ENCODE measurements at places on chromosomes 2 and 18.

GRCh38 chr2:197372592-197372991 lies 62.0 kb upstream of the ANKRD44 start:
- DNase-seq = no peak

DNA sequence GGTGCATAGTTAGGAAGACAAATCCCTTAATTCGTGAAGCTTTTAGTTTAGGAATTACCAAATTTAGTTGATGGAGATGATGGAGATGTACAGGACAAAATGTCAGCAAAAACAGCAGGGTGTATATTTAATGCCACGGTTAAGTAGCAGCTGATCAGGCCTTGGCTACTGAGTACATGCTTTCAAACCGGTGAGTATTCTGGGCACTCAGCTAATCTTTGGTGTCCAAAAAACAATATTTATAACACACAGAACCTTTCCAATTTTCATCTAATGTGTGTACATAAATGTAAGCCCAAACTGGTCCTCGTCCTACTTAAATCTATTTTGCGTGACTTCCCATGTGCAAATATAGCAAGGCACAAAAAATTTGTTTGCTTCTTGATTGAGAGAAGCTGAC lies 703.4 kb upstream of the LINC00305 start:
- no peak for DNase-seq

DNA sequence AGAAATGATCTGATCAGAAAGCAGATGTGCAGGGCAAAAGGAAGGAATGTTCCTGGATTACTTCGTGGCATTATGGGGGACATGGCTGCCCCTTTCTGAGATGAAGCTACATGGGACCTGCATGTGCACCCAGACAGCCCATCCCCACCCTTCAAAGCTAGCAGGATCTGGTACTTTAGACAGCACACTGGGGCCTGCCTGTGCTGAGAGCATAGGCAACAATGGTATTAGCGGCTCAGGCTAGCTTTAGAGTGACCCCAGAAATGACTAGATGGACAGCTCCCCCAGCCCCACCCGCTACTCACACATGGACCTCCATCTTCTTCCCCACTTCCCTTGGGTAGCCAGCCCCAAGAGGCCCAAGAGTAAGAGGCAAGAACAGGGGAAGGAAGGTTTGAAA lies 61.5 kb upstream of the NFE2L2 start:
- no peak for DNase-seq

- DNase-seq = no peak
Observed at GRCh38 chr18:24928301-24928878, 423.6 kb downstream of the ZNF521 start.

DNA sequence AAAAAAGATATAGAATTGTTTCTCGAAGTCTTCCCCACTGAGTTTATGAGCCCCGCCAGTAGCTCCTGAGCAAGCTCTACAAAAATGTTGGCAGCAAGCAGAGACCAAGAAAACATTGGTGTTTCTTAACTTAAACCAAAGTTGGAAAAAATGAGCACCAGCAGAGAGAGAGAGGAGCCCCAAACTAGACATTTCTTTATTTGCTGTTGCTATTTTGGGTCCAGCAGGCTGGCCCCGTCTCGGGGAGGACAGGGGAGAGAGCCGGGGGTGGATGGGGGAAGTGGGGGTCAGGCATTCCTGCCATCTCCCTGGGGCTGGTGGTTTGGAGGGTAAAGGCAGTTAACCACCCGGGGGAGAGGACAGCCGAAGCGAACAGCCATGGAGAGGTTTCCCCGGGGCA lies 113.0 kb downstream of the DYSF start:
- no peak for DNase-seq

- DNase-seq = no peak
Observed at GRCh38 chr2:177783835-177784744, 288.5 kb downstream of the PDE11A start.

DNA sequence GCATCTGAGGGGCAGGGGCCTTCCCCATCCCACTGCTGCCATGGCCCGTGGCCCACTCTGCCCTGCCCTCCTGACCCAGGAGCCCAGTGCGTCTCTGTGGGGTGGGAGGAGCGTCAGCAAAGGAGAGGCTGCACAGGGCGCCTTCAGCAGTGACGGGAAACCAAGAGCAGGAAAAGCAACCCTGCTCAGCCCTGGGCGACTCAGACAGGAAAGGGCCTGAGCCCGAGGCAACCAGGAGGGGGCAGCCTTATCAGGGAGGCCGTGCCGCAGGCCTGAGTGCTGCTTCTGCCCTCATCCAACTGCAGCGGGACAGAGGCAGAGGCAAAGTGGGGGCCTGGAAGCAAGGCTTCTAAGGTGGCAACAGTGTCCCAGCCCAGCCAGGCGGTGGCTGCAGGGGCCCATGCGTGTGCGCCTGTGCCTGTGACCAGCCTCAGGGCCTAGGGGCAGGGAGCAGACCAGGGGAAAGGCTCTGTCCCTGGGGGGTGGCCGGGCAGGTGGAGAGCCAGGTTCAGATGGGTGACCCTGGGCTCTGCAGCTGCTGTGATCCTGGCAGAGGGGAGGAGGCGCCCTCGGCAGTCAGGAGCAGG lies 23.3 kb upstream of the ALPI start:
- no peak for DNase-seq

DNA sequence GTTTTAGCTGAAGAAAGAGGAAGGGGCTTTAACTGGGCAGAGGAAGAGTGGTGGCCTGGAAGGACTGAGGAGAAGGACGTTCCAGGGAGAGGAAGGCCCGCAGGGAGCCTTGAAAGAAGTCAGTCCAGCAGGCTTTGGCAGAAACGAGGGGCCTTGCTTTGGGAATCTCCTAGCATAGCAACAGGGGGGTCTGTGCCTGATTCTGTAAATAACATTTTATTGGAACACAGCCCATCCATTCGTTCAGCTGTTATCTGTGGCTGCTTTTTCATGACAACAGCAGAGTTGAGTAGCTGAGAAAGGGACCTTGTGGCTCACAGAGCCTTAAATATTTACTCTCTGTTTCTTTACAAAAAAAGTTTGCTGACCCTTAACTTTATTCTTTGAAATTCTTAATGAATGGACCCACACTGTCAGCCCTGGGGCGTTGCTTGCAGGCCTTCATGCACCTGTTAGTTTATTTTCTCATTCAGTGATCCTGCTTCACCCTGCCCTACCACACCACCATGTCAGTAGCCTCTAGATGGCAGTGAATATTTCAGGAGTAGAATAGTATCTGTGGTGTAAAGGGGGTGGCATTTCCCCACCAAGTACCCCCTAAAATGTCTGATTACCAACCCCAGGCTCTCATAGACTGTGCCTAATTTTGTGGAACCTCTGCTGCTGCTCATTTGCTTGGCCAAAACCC lies 61.0 kb downstream of the MGAT5 start:
- no peak for DNase-seq

- no peak for DNase-seq
Observed at GRCh38 chr18:32383050-32383819, 87.4 kb downstream of the GAREM1 start.

- DNase-seq = no peak
Observed at GRCh38 chr2:182920631-182921056, 54.2 kb upstream of the FRZB start.

GRCh38 chr2:9312591-9312990 lies 106.0 kb downstream of the ASAP2 start:
- DNase-seq = no peak

DNA sequence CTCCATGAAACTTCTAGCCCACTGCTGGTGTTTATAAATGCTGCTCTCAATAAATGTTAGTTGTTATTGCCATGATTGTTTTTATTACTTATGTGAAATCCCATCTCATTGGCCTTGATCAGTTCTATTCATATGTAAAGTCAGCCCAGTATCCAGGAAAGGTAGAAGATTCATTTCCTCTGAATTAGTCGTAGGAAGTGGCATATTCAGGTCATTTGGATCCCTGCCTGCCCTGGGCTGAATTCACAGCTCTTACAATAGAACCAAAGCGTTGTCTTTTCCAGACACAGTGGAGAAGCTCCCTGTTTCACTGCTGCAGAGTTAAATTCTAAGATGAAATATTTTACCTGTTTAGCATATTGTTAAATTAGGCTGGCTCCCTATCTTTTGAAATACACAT lies 70.3 kb downstream of the MAIP1 start:
- no peak for DNase-seq

All from stimulated activated CD4-positive, alpha-beta T cell treated with anti-CD3 and anti-CD28 coated beads, Interleukin-4, amount 100 ng/mL, for 24 hours (primary cell).